Dorsolateral prefrontal cortex (tissue), 122 donors: ENCODE measurements at places on chromosomes 7 and 10.
A peak's percentile ranks its signal among the peaks of the same experiment; 100 is the strongest.

- no peak for DNase-seq
Measured at GRCh38 chr10:102066399-102067088, 1.4 kb downstream of the HPS6 start.

DNA sequence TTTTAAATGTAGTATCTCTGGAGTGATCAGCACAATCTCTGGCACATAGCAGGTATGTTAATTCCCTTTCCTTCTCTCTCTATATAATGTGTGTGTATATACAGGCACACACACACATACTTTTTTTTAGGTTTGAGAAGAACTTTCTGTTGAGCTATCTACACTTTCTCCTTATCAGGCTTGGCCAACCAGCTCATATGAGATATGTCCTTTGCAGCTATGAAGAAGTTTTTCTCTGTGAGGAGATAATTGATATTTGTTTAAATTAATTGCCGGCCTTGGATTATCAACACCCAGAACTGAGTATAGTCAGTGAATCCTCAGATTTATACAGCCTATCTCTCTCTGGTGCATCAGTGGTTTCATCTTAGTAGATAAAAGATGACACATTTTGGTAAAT is 2.3 kb upstream of the MCU start:
- DNase-seq = no peak

- DNase-seq = no peak
Measured at GRCh38 chr10:3131098-3131497, 41.5 kb downstream of the PITRM1 start.

GRCh38 chr10:30645340-30645827 is 15.8 kb upstream of the LYZL2 start:
- no peak for DNase-seq

DNA sequence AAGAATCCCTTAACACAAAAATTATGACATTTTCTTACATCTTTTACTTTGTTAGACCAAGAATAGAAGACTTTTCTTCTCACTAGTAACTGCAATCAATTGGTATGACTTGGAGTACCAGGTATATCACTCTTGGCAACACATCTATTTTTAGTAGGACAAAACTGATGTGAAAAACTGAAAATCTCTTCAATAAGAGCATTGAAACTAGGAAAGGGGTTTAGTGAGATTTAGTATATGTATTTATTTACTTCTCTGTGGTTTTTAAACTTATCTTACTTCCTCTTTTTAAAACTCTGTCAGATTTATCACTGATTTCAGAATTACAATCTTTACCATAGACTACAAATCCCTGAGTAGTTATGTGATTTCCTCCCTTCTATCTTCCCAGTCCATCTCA is 366.2 kb downstream of the PCDH15 start:
- no peak for DNase-seq

DNA sequence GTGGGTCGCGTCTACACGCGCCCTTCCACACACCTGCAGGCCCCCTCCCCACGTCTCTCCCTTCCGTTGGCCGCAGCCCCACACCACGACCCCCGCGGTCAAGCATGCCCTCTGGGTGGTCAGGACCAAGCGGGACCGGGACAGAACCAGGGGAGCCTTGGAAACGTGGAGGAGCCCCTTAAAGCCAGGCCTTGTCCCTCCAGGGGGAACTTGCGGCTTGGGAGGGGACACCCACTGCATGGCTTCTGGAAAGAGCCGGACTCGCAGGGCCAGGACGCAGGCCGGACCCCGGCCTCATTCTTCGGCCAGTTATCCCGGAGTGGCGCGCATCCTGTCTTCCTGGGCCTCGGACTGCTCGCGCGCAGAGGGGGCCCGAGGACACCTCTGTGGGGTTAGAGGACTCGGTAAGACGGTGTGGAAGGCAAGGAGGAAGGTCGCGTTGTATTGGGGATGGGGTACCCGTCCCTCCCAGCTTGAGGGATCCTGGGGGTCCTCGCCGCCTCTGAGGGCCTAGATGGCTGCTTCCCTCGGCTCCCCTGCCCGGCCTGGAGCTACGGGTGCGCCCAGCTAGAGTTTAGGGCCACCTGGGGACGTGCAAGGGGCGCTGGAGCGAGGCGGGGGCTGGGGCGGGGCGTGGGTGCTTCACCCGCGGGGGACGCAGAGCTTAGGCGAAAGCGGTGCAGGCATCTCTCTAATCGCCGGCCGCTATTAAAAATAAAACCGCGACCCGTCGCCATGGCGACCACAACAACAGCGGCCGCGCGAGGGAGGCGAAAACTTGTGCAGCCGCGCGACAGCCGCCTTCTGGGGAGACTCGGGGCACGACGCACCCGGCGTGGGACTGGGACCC is 1.8 kb upstream of the PDGFA start:
- peak; percentile 69 for DNase-seq

GRCh38 chr10:61632057-61632670 is 30.6 kb upstream of the CABCOCO1 start:
- DNase-seq = no peak

- DNase-seq = no peak
Measured at GRCh38 chr7:144416341-144416740, 12.8 kb upstream of the NOBOX start.

- no peak for DNase-seq
Measured at GRCh38 chr10:70943249-70943648, 54.9 kb upstream of the PCBD1 start.
